ENCODE measurements at places on chromosomes 2 and 18.

GRCh38 chr2:38146275-38146906 lies 70.4 kb upstream of the CYP1B1 start:
- DNase-seq, result no peak

DNA sequence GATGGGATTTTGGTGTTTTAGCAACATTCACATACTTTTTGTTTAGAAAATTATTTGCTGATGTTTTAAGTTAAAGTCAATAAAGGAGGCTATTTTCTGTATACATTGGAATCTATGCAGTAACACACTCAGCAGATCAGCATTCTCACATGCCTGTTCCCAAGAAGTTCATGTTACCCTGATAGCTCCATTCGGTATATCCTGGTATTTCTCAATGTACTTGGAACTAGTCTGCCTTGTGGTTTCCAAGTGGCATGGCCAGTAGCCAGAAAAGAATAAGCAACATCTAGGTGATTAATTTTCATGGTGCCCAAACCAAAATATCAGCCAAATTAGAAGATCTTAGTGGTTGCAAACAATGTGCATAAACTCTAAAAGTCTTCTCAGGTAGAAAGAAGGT lies 5.2 kb upstream of the NCAPH start:
- no peak for DNase-seq

DNA sequence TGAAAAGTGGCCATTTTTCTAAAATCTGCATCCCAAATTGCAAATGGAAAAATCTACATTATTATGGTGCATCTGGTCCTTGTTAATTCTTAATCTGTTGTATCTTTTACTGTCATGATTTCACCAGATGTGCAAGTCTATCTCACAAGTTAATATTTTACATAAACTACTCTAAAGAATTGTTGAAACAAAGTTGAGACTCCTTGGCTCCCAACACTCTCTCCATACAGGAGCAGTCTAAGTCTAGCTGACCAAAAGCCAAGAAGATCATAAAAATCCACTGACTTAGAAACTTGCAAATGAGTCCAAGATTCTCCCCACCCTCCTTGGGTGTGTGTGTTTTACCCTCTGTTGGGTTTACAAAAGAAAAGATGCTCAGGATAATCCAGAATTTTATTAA lies 85.1 kb downstream of the NCKAP5 start:
- DNase-seq, result no peak

- DNase-seq, result no peak
These were observed 12.1 kb downstream of the TFPI start for GRCh38 chr2:187542123-187542522.

DNA sequence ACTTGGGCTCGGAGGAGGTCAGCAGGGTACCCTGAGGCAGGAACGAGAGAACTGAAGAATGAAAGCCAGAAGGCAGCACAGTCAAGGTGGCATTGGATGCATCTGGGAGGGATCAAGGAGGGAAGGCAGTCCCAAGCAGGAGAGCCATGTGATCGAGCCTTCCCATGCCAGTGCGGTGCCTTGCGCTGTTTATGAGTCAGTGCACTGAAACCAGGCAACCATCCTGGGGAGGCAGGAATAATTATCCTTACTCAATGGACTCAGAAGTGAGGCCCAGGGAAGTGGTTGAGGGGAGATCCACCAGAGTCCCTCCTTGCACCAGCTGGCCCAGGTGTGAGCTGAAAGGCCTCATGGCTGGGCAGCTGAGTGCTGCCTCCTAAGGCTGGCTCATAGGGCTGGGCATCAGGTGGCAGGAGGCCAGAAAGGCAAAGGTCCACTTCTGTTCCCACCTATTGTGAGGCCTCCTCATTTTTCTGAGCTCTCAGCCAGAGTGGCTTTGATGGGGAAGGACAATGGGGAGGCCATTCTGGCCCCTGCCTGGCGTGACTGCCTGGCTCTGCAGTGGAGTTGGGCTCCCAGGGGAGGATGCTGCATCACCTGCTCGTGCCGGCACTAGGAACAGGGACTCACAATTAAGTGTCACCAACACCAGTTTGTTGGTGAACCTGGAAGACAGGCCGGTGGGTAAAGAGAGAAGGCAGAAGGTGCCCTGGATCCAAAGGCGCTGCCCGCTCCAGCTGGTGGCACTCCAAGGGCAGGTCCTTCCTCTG lies 82.3 kb downstream of the TFCP2L1 start:
- DNase-seq, result no peak

DNA sequence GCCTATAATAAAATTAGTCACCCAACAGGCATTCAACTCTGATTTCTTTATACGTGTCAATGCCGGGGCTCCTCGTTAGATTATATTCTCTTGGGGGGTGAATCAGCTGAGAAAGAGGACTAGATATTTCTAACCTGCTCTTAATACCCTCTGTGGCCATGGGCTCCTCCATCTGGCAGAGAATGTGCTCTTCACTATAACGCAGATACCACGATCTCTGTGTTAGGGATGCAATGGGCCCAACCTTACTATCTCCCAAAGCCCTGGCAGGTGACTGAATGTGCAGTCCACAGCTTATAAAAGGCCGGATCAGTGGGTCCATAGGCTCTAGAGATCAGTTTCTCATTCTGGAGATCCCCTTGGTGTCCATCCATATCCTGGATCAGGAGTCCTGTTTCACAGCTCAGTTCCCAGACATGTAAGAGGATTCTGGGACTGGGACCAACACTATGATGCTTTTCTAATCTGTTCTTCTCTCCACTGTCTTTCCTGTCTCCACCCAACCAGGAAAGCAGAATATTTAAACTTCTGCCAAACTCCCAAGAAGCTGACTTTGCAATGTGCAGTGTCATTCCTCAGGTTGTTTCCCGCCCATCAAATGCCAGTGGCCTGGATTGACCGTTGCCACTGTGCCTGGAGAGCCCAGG lies 71.4 kb upstream of the CELF4 start:
- DNase-seq, result no peak

DNA sequence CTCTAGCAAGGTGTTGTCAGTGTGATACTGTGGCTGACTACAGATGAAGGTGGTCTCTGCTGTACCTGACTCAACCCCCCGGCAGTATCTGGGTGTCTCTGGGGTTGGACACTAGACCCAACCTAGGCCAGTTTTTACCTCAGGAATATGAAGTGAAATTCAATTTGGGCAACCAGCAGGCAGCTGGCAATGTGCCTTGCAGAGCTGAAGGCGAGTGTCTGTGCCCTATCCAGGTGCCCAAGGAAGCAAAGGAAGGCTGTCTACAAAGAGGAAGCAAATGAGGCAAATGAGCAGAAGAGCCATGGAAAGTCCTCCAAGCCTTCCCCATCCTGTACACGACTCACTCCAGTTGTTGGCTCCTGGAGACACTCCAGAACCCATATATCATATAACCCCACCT lies 264.6 kb upstream of the AGAP1 start:
- DNase-seq, result no peak

DNA sequence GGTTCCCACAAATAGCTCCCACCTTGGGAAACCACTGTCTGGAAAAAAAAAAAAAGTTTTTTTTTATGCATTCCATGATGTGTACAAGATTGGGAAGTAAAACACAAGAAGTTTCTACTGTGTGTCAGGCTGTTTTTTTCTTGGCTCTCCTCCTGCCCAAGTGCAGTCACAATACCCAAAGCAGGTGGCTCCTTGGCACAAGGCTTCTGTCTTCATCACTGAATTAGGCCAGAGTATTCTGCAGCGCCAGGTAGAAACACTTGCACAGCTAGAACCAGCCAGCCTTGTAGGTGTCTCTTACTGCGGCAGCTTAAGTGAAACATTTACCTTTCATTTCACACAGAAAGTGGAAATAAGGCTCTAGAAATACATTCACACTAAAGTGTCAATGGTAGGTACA lies 23.8 kb upstream of the MAL start:
- DNase-seq, result no peak

DNA sequence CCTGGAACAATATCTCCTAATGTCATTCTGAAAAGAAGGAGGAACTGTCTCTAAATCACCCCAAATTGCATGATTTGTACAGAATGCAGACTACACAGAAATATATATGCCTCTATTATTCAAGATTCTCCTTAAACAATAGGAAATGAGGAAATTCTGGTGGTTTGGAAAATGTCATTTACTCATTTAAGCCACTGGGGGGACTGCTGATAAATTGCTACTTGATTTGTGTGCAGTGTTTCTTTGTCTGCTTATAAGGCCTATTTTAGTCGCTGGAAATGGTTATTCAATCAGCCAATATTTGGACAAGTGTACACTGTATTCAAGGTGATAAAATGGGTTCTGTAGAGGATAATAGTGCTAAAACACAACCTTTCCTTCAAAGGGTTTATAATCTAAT lies 801.9 kb upstream of the CELF4 start:
- no peak for DNase-seq

DNA sequence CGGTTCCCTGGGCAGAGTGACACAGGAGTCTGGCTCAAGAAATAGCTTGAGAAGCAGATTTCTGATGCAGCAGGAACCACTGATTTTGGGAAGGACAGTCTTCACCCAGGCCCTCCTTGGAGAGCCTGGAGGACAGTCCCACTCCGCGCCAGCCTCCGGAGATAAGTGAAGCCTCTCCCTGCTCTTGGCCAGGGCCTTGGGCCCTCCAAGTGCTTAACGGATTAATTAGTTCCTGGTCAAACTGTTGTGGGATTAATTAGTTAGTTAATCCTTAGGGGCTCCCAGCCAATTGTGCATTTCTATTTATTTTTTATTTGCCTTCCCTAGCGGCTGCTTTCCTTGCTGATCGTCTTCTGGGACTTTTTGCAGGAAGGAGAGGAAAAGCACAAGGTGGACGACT lies 19.6 kb downstream of the CPLX4 start:
- DNase-seq, result no peak

DNA sequence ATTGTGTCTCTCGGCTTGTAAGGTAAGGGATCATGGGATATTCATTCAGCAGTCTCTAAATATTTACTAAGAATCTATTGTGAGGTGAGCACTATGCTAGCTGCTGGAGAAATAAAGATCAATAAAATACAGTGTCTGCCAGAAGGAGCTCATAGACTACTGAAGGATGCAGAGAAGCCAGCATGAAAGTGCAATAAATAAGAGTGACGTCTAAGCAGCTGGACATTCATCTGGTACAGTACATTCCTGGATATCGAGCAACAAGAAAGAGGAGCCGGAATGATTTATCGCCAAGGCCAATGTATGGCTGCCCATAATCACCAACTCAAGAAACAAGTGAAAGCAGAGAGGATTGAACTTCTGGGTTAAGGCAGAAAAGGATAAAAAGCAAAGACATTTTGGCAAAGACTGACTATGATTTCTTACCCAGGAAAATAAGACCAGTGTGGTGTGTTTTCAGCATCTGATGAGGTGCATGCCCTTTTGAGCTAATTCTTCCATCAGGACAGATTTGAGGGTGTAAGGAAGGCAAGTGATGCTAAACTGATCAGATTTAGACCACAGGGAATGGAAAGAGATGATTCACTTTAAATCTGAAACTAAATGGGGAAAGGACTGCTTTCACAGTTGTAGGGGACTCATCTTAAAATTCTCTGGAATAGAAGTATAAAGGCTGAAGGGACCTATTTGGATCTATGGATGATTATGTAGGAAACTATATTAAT lies 18.7 kb upstream of the LMAN1 start:
- no peak for DNase-seq

GRCh38 chr2:118062669-118063068 lies 25.6 kb upstream of the INSIG2 start:
- no peak for DNase-seq

- DNase-seq, result no peak
These were observed 112.6 kb downstream of the COPS8 start for GRCh38 chr2:237198164-237198855.

GRCh38 chr2:204615456-204615855 lies 70.2 kb downstream of the PARD3B start:
- no peak for DNase-seq

DNA sequence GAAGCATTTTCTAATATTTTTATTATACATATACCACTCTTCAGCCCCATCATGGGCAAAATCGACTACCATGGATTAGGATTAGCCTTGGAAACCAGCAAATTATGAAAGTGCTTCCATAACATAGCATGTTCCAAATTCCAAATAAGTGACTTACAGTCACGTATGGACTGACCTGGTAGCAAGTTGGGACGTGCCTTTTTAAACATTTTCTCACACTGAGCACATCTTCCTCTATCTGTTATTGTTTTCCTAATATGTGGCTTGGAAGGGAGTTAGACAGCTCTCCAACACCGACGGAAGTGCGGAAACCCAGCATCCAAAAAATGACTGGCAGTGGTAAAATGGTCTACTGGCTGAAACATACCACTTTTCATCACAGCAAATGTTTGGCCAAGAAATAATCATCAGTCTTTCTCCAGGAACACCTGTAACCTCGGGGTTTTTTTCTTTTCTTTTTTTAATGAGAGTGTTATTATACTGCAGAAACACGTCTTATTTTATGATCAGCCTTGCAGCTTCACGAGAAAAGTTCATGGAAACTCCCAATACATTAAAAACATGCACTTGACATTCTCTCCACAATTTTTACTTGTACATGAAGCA lies 107.0 kb downstream of the IRS1 start:
- DNase-seq, result no peak

DNA sequence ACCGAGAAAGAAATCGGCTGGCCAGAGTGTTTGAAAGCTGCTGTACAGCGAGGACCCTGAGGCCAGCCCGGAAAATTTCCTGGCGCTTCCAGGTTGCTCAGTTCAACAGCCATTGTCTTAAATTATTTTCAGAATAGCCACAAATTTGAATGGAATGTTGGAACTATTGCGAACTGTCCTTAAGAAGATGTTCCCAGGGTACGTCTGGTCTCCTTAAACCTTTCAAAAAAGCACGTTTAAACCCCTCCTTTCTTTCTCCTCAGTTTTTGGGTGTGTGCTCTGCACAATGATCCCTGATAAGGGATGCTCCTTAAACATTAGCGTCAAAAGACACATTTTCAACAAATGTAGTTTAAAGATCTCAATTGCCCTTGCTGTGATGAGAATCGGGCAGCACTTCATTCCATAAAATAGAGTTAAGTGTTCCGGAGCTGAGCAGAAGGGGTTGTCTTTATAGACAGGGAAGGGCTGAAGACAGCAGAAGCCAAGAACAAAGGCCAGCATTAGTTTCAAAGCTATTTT lies 14.5 kb upstream of the LPIN2 start:
- DNase-seq, result no peak

- DNase-seq, result no peak
These were observed 1.4 kb downstream of the ARID5A start for GRCh38 chr2:96537734-96538486.

DNA sequence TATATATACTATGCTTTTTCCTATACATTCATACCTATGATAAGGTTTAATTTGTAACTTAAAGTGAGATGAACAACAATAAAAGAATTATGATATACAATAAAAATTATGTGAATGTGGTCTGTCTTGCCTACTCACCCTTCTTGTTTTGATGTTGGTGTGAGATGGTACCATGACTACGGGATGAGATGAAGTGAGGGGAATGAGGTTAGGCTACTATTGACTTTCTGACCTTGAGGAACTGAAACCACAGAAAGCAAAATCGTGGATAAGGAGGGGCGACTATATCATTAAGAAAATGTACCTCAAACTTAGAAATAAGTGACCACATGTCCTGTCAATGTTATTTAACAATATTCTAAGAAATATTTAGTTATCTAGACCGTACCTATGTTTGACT lies 103.9 kb upstream of the PPP1CB start:
- DNase-seq, result no peak

Measured in KG1 (cell line).